Osteocyte (in vitro differentiated cells): ENCODE measurements at places on chromosomes 6 and 20. TPM values are rescaled to one million over a fixed set of nuclear protein-coding genes. Genes with fewer than 3 reads are reported as not detected.

EYA2 gene
- not detected in 2 replicates for total RNA-seq

DNA sequence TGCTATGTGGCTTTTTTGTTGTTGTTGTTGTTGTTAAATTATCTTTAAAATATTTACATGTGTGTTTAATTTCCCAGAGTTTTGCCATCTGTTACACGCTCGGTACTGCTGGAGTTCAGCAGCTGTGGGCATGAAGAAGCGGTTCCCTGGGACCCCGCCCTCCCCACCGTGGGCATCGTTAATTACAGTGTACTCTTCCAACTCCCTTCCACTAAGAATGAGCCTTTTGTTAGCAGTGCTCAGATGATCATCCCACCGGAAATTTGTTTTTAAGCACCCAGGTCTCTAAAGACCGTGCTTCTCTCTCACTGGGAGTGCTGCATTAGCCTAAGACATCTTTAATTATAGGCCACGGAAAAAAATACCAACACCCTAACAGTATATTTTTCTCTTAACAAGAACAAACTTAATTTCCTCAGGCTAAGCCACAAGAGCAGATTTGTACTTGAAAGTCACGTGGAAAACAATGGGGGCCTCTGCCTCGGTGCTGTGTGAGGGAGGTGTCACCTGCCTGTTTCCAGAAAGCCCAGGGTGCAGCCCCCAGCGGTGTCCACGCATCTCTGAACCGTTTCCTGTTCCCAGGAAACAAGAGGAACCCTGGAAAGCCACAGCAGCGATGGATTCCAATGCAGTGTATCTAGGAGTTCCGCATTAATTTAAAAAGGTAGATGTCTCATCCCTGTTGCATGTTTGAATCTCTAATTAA is 113.3 kb upstream of the FRMD1 start:
- DNase-seq: peak; percentile 49

DNA sequence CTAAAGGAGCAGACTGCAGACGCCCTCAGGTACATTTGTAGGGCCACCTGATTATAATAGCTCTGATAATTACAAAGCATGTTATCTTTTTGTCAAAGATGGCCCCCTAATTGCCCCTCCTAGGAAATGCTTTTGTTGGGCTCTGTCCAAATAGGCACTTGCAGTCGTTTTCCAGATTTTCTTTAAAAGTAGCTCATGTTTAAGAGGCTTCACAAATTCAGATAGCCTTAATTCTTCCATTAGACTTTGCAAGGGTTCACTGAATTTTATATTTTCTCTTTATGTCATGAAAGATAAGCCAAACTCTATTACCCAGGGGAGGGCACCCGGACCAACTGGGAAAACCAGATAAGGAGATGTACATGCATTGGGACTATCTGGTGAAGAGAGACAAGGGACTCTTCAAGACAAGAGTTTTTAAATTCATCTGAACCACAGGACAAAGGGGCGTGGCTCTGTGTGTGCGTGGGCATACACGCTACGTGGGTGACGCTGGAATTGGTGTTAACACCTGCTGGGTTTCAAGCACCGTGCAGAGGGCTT is 95.6 kb downstream of the TOX2 start:
- no peak for DNase-seq

GRCh38 chr20:50191065-50191543 is 474 bp downstream of the CEBPB start:
- no peak for DNase-seq

- no peak for DNase-seq
Observed at GRCh38 chr20:59146780-59147565, 16.6 kb upstream of the ZNF831 start.

- no peak for DNase-seq
Observed at GRCh38 chr6:21228876-21229460, 364.6 kb upstream of the SOX4 start.

IPCEF1 gene
- total RNA-seq: 0.31 and 0.46 TPM in 2 replicates

DEFB116 gene
- not detected in 2 replicates for total RNA-seq

INSM1 gene
- total RNA-seq: not detected in 2 replicates

GRCh38 chr20:61922411-61922810 is 143.3 kb downstream of the TAF4 start:
- DNase-seq: no peak
